NCI-H1105 (cell line): ENCODE measurements at places on chromosomes 6 and 20.
A peak's percentile ranks its signal among the peaks of the same experiment; 100 is the strongest.

- no peak for DNase-seq
Observed at GRCh38 chr6:41546475-41546865, 289 bp downstream of the FOXP4 start.

GRCh38 chr6:144265390-144265789 lies 19.7 kb upstream of the UTRN start:
- DNase-seq: no peak

- no peak for DNase-seq
Observed at GRCh38 chr20:32632461-32633354, 41.0 kb downstream of the C20orf203 start.

DNA sequence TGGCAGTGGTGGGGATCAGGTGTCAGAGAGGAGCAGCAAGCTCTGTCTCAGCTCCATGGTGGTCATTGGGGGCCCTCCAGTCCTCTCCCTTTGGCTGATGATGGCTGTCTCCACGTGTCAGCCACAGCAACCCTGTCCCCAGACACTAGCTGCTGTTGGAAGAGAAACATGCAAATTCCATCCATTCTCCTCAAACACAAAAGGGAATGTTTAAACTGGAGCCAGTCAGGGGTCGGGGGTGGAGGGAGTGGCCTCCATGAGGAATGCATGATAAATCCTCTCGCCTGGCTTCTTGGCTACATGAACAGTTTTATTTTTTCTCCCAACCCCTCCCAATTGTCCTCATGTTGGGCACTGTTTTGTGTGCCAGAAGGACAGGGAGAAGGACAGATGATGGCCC lies 86.4 kb downstream of the EDN3 start:
- DNase-seq: no peak

- peak; percentile 82 for DNase-seq
Observed at GRCh38 chr6:36666826-36667591, 11.5 kb upstream of the CDKN1A start.

DNA sequence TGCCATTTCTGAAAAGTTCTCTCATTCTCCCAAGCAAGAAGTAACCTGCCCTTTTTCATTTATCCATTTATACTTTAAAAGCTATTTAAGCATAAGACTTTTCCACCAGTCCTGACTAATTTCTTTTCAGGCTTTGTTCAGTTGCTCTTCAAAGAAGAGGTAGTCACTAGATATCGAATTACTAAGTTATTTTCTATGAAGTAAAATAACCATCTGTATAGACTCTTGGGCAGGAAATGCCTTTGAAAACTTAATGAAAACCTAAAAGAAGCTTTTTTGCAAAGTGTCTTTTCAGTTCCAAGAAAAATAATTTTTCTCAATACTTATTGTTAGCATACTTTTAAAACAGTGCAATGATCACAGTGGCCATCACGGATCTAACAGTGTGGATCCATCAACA lies 31.3 kb upstream of the LAMP5 start:
- DNase-seq: no peak

DNA sequence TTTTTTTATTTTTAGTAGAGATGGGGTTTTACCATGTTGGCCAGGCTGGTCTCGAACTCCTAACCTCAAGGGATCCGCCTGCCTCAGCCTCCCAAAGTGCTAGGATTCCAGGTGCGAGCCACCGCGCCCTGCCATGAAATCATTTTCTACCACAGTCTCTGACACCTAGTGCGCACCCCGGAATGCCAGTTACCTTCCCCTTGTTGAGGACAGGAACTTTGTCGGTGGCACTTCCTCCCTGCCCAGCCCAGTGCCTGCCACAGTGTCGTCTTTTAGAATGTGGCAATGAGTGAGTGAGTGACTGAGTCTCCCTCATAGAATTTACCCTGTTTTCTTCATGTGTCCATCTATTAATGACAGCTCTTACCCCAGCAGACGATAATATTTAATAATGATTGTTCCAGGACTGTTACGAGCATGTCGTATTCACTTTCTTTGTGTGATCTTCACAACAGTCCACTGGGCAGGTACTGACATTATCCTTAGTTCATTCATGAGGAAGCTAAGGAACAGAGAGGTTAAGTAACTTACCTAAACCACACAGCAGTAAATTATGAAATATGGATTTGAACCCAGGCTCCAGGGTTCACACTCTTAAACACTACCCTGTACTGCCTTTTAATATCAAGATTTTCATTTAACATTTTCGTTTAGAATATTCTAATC lies 1.8 kb downstream of the OSBPL2 start:
- no peak for DNase-seq

DNA sequence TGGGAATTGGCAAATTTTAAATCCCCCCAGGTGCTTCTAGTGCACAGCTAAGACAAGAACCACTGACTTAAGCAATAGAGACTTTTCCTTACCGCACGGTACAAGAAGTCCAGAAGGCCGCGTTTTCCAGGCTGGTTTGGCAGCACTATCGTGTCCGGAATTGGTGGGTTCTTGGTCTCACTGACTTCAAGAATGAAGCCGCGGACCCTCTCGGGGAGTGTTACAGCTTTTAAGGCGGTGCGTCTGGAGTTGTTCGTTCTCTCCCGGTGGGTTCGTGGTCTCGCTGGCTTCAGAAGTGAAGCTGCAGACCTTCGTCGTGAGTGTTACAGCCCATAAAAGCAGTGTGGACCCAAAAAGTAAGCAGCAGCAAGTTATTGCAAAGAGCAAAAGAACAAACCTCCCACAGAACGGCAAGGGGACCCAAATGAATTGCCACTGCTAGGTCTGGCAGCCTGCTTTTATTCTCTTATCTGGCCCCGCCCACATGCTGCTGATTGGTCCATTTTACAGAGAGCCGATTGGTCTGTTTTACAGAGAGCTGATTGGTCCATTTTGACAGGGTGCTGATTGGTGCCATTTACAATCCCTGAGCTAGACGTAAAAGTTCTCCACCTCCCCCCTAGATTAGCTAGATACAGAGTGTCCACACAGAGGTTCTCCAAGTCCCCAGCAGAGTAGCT lies 264.5 kb downstream of the PREX1 start:
- DNase-seq: no peak

GRCh38 chr6:160429620-160429895 lies 81.4 kb downstream of the SLC22A3 start:
- DNase-seq: no peak

DNA sequence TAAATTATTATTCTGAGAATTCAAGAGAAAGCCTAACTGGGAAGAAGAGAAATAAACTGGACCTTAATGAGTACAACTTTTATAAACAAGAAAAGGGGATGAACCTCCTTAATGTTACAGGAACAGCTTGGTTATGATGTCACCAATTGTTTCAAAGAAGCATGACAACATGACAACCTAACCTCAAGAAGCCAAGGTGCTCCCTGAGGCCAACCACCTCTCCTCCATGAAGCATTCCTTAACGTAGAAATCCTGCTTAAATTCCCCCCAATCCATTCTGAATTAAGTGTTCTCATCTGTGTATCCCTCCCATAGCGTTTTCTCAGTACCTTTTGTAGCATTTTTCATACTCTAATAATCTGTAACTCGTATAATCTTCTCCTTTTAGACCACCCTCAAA lies 1.7 kb downstream of the HBS1L start:
- DNase-seq: no peak

DNA sequence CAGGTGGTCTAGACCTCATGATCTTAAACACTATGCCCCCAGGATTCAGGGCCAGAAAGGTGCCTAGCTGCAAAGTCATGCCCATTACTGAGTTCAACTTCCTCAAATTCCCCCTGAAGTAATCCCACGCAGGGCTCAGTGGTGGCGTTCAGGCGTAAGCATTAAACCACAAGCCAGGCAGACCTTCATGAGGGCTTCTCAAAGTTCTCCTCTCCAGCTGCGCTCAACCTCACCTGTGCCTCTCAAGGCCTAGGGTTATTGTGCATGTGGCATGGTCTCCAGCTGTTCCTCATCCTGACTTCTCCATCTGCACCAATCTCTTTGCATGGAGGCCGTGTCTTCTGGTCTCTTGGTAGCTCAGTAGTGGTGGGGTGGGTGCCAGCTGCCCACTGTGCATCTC lies 113.6 kb downstream of the TSHZ2 start:
- no peak for DNase-seq

DNA sequence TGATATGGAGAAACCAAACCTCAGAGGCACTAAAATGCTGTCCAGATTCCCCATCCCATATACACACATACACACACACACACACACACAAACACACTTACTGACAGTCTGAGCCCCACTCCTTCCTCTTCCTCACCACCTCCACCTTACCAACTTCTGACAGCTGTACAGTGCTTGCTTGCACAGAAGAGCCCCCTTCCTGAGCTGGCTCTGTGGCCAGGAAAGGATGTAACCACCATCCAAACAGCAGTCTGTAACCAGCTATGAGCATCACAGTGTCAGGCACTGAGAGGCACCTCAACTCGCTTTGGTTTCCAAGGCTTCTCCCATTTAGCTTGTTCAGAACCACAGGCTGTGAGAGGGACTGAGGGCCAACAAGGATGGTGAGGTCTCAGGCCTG lies 5.9 kb upstream of the C6orf136 start:
- no peak for DNase-seq

- DNase-seq: no peak
Observed at GRCh38 chr6:44590471-44590870, 203.0 kb downstream of the CDC5L start.

DNA sequence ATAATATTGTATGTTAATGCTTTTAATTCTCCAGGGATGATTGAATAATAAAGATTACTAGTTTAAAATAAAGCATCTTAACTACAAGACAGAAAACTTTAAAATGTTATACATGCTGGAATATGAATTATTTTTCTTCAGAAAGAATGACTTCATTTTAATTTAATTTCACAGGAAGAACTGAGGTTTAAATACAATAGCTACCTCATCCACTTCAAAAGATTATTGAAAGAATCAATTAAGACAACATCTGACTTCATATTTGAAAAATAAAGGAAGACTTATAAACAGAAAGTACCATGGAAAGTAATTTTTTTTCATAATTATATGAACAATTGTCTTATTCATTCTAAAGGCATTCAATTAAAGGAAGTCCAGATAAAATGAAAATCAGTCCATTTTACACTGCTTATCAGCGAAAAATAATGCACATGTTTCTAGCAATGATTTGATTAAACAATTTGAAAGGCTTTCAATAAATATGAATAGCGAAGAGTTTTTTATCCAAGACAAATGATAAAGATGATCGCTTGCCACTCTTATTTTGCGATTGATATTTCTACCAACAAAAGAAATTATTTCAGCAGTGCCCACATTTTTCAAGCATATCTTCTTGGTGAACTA lies 368.5 kb upstream of the OPRM1 start:
- DNase-seq: no peak

DNA sequence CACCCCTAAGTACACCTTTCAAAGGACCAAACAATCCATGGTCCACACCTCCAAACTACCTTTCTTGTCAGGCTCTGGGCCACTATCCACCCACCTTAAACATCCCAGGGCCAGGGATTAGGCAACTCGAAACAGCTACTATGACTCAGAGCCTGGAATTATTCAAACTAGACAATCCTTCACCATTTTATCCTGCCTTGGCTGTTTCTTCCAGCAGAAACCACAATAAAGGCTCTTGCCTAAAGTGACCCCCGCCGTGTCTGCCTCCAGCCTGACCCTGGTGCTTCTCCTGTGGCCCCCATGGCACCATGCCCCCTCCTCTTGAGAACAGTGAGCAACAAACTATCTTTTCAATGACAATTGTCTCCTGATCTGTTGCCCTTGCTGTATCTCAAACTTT lies 195.5 kb downstream of the EPM2A start:
- DNase-seq: no peak

DNA sequence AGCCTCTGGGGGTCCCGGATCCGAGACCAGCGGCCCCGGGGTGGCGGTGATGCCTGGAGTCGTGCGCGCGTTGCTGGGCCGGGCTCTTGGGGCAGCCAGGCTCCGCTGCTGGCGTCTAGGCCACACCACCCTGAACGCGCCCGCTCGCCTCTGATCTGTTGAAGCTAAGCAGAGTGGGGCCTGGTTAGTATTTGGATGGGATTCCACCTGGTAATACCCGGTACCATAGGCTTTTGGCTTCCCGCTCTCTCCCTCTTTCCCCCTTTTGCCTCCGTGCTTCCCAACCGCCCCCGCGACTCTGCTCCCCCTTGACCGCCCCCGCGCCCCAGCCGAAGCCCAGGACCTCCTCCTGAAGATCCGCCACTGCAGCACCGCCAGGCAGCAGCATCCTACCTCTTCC lies 1383.5 kb upstream of the DEFB115 start:
- peak; percentile 41 for DNase-seq

DNA sequence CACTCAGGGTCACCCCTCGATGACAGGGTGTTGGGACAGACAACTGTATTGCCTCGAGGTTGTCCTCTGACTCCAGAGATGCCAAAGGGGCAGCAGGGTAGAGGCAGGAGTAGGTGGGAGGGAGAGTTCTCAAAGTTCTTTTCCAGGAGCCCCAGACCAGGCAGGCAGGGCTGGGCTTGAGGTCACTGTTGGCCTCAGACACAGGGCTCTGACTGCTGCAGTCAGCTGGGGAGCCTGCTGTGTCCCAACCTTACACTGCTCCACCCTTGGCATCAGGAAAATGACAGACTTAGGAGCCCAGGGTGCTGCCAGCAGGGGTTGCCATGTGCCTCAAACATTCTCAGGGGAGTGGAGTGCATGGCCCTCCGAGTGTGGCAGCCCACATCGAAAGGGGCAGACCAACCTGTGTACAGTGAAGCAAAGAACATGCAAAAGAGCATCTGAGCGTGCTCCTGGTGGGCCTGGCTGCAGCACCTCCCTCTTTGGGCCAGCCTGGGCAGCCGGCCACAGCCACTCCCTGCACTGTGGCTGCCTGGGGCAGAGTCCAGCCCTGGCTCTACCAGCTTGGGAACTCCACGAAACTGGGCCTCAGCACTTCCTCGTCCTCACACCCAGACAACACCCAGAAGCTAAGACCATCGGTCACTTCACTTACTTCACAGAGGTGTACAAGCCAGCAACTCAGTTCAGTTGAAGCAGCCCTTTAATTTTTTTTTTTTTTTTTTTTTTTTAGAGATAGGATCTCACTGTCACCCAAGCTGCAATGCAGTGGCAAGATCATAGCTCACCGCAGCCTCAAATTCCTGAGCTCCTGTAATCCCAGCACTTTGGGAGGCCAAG lies 24.0 kb downstream of the C6orf132 start:
- DNase-seq: no peak

- DNase-seq: peak; percentile 97
Observed at GRCh38 chr20:13800728-13801134, 15.9 kb downstream of the NDUFAF5 start.

- DNase-seq: peak; percentile 71
Observed at GRCh38 chr6:106339334-106340029, 13.9 kb upstream of the ATG5 start.

DNA sequence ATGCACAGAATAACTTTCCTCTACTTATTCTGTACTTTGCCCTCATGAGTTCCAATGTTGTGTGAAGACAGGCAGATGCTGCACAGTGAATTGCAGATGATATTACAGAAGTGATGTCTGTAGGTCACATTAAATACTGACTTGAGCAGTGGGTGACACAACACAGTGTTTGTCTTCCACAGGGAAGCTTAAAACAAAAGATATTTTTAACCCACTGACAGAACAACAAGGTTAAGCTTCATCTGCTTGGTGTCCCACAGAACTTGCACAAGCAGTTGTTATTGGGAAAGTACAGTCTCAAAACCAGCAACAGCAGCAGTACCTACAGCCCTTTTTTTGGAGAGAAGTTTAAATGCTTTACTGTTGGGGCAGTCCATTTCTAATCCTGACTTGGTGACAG lies 10.5 kb downstream of the SUMO4 start:
- no peak for DNase-seq

GRCh38 chr20:32465092-32465900 lies 107.2 kb downstream of the ASXL1 start:
- no peak for DNase-seq
